ENCODE measurements at places on chromosomes 7 and 10. TPM values are rescaled to one million over a fixed set of nuclear protein-coding genes. Genes with fewer than 3 reads are reported as not detected.

- no peak for DNase-seq
These were observed 24.9 kb downstream of the RGR start for GRCh38 chr10:84269773-84270172.

Gene TFAM
- polyA plus RNA-seq: 15.8 TPM

- no peak for DNase-seq
These were observed 245.7 kb downstream of the WDR11 start for GRCh38 chr10:121096617-121097431.

DNA sequence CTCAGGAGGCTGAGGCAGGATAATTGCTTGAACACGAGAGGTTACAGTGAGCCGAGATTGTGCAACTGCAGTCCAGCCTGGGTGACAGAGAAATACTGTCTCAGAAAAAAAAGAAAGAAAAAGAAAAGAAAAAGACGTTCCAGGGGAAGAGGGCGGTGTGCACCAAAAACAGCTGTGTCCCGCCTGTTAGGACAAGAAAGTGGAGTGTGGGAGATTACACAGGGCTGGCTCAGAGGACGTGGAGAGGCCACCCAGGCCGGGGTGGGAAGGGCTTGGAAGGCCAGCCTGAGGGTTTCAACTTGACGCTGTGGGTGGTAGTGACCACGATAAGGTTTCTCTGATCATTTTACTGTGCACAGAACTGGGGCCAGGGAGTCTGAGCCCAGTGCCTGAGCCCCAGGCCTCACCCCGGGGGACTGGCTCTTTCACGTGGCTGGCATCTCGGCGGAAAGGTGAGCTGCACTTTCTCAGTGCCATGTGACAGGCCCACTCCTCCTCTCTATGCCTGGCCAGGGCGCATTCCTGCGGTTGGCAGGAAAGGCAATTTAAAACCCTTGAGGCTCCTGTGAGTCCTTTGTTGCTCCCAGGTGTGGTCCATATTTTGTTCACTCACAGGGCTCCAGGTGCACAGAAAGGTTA lies 13.9 kb downstream of the RHBDD2 start:
- DNase-seq: peak; percentile 32

DNA sequence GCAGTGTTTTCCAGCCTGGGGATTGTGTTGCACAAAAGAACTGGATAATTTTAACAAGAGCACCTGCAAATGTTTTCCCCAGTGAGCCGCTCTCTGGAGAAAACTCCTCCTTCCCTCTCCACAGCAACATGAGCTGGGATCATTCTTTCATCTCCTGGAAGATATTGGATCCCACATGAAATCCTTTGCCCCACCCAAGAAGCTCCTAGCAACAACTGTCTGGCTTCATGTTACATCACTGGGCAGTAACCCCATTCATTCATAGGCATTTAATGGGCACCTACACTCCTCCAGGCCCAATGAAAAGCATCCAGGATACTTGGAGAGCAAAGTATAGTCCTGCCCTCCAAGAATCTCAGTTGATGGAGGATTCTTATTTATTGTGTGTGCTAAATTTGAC lies 27.2 kb downstream of the LSM5 start:
- no peak for DNase-seq

All from urinary bladder (tissue), 4 donors.